ENCODE measurements at places on chromosomes 6 and 20. TPM values are rescaled to one million over a fixed set of nuclear protein-coding genes. Genes with fewer than 3 reads are reported as not detected.

DNA sequence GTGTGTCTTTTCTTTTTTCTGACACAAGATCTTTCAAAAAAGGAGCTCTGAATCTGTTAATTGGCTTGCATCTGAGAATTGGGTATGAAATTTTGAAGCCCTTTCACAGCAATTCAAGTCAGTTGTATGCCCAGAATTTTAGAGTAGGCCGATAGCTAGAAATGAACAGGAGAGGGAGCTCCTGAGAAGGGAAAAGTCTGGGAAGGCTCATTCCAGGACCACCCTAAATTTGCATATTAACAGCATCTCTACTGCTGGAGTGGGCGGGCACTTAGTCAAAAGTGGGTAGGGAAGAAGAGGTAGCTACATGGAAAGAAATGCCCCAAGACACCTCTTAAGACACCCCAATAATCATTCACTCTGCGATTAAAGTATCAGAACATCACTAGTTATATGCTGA lies 928.3 kb downstream of the TBC1D32 start:
- DNase-seq: no peak

GRCh38 chr20:23668477-23668951 lies 20.3 kb downstream of the CST4 start:
- peak; percentile 66 for DNase-seq

DNA sequence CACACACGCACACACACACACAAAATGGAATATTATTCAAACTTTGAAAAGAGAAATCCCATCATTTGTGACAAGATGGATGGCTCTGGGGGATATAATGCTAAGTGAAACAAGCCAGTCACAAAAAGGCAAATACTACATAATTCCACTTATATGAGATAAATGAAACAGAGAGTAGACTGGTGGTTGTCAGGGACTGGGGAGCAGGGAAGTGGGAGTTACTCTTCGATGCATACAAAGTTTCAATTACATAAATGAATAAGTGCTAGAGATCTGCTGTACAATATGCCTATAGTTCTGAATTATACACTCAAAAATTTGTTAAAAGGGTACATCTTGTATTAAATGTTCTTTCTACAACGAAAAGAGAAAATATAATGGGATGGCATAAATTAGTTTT lies 58.1 kb upstream of the PLN start:
- peak; percentile 27 for DNase-seq

GRCh38 chr6:75353644-75354043 lies 69.1 kb upstream of the TMEM30A start:
- no peak for DNase-seq

- no peak for DNase-seq
These were observed 761.7 kb upstream of the FLRT3 start for GRCh38 chr20:15099130-15099529.

- DNase-seq: no peak
These were observed 423.2 kb downstream of the RFPL4B start for GRCh38 chr6:112770308-112770707.

DNA sequence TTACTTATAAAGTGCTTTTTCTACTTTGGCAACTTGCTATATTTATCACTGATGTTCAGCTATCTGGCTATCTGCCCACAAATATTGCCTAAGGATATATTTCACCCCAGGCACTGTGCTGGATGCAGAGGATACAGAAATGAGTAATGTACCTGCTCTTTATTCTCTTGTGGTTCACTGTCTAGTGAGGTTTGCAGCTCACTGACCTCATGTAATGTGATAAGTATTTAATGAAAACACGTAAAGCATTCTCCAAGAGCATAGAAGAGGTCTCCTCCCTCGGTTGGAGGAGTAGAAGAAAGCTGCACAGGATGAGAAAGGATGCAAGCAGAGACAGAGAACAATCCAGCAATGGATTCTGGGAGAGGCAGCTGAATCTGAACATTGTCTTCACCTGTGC lies 610.7 kb downstream of the CBLN4 start:
- DNase-seq: no peak

- DNase-seq: no peak
These were observed 182.6 kb downstream of the ERMARD start for GRCh38 chr6:169933839-169934698.

DNA sequence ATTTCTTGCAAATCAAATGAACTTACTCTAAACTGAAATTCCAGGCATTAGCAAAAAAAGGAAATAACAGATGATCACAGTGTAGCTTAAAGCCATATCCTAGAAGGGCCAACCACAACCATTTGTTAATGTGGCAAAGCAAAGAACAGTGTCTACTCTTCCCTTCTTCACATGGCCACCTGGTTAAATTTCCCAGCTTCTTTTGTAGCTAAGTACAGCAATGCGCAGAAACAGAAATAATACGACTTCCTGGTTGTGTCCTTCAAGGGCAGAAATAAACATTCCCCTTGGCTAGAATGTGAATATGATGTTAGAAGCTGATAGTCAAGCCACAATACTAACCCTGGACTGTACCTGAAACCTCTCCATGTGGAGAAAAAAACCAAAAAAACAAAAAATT lies 9.6 kb downstream of the SNX3 start:
- no peak for DNase-seq

GRCh38 chr20:23072892-23073586 lies 13.1 kb downstream of the CD93 start:
- no peak for DNase-seq

- DNase-seq: peak; percentile 25
These were observed 194.9 kb downstream of the KIF6 start for GRCh38 chr6:39530201-39530759.

DNA sequence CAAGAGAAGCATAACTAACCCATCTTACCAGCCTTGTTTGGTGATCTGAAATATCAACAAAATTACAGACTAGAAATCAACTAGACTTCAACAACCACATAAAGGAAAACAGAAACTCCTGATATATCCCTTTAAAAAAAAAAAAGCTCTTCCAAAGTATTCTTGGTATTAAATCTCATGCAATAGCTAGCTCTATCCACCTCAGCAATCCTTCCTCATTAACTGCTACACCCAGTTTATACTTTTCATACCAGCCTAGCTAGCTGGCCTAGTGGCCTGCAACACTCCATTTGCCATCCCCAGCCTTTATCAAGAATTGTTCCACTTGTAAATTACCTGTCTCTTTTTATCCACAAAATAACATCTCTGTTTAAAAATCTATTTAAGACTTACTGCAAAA lies 69.0 kb downstream of the BACH2 start:
- no peak for DNase-seq

- DNase-seq: no peak
These were observed 69.7 kb upstream of the PMEPA1 start for GRCh38 chr20:57779401-57780003.

- no peak for DNase-seq
These were observed 357.8 kb downstream of the MAFB start for GRCh38 chr20:40331249-40331648.

DNA sequence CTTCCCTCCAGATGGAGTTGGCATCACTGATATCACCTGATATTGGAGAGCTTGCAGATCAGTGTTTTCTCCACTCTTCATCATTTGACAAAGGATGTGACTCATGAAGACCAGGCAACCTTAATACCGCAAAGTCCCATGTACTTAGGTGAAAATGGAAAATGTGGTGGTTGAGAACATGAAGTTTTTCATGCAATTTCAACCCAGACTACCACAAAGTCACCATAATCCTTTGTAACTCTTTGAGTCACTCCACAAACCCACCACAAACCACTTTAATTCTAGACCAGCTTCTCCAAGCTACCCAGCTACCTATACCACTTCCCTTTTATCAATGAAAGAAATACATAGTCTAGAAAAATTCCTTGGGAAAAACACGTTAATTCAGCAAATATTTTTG lies 7.1 kb downstream of the NHLRC1 start:
- peak; percentile 8 for DNase-seq

DNA sequence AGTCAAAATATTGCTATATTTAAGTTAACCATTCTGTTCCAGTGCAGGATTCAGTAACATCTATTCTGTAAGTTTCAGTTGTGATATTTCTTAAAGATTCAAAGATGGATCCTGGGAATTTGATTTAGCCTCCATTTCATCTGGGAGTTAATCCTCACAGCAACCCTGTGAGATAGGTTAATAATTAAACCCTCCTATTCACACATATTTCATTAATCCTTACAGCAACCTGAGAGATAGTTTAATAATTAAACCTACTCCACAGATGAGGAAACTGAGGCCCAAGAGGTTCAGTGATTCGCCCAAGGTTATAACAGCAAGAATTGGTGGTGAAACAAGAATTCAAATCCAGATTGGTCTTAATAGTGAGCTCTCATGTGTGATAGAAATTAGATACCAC lies 10.9 kb upstream of the ZBTB2 start:
- no peak for DNase-seq

DNA sequence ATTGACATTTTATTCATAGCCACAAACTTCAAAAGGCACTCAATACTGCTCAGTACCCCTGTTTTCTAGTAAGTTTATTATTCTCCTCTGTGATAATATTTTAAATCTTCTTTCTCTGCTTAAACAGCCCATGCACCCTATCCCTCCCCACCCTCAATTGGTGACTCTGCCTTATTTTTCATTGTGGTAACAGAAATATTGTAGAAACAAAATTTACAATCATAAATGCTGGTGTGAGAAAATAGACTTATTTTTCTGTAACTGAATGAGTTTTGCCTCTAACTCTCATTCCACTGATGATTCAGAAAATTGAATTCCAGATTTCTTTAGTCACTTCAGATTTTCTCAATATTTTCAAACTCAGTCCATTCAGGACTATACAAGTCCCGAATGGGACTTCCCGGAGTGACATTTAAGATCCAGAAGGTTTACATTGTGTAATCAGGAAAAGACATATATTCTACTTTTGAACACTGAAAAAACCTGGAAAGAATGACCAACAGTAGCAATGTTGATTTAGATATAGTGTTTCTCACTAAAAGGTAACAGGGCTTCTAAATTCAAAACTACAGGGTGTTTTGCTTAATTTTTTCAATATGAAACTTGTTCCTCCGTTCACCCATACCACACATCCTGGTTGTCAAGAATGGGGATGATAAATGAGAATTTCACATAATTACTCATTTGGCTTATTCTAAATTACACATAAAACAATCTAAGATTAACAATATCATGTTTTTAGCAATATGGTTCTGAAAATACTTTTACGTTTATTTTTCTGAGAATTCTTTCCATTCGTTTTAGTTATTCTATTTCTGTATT lies 34.8 kb upstream of the UST start:
- DNase-seq: no peak

DNA sequence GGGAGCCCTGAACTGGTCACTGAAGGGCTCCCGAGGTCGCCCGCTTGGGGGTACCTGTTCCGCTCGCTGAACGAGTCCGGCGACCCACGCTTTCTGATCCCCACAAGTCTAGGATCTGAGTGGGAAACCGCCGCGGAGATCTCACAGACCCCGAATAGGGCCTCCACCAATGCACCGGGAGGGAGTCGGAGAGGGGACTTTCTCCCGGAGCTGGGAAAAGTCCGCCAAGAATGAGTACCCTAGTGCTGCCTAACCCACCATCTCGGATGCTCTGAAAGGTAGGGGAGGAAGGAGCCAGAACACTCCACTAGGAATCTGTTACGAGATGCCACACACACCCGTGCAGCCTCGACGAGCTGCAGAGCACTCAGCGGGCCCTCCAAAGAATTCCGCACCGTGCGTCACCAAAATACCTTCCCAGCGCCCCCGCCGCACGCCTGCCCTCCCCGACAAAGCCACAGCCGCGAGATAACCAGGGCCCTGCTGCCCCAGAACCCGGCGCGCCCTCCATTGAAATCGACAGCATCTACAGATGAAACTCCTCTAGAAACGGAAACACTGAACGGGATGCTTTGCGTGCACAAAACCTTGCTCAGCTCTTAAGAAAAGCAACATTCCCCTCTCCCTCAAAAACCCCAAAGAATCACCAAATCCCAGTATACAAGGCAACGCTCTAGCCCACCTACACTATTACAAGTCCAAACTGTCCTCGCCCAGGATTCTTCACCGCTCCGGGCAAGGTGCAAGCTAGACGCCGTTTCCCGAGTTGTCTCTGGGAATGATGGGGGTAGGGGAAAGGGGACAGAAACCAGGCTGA lies 686 bp downstream of the COL12A1 start:
- DNase-seq: peak; percentile 37

DNA sequence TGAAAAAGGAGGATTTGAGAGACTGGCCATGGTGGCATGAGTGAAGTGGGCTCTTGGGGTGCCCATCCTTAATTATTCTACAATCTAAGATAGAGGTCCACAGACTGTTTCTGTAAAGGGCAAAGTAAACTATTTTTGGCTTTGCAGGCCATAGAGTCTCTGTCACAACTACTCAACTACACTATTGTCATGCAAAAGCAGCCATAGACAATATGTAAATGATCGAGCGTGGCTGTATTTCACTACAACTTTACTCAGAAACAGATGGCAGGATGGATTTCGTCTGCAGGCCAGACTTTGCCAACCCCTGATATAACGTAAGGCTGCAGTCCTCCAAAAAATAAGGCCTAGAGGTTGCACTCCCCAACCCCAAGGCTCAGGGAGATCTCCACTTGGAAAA lies 58.2 kb upstream of the NAA20 start:
- no peak for DNase-seq

- DNase-seq: no peak
These were observed 89.4 kb downstream of the SLC24A3 start for GRCh38 chr20:19301843-19302242.

GRCh38 chr6:163404825-163405265 lies 9.7 kb upstream of the QKI start:
- DNase-seq: no peak

DNA sequence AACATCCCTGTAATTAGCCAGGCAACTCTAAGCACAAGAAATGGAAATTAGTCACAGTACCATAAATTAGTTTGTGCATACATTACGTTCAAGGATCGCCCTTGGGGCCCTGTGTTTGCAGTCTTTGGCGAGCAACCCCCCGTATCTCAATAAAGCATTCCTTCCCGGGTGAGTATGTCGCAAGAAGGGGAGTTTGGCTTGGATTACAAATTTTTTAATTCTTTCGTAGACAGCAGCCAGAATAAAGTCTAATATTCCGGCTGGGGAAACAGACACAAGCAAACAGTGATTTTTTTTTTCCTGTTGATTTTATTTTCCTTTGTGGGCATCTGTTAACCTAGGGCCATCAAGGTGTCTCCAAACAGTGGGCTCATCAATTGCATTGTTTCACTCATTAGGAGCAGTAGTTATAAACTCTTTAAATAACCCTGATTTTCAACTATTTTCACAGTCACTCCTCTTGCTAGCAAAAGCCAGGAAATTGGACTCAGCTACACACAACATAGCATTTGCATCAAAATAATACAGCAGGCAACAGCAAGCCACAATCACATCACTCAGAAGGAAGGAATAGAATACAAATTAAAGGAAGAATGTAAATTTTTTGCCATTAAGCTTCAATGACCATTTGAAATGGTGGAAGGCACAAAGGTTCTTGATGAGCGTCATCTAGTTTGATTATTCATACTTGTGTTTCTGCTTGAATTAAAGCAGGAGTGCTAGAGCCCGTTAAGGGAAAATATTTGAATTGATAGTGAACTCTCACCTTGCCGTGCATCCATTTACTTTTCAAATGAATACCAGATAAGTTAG lies 85.3 kb downstream of the LINC00237 start:
- no peak for DNase-seq

Gene SPATS1
- not detected for total RNA-seq

Gene CARMIL1
- total RNA-seq: 4.9 TPM

Gene SFTA2
- total RNA-seq: not detected

Gene SIRPA
- total RNA-seq: not detected

Gene RNF182
- total RNA-seq: not detected

Gene RIMS4
- total RNA-seq: not detected

Gene PSMB8
- 338 TPM for total RNA-seq

Gene CHRNA4
- not detected for total RNA-seq

Gene SMLR1
- not detected for total RNA-seq

Gene CRIP3
- 1.8 TPM for total RNA-seq

Gene TEAD3
- 1.4 TPM for total RNA-seq

Gene CTSZ
- total RNA-seq: 26.6 TPM

Gene NMBR
- total RNA-seq: not detected

Gene SIM1
- total RNA-seq: not detected

Gene RBPJL
- total RNA-seq: not detected

Gene ETV7
- 2.4 TPM for total RNA-seq

Data from activated CD4-positive, alpha-beta T cell treated with anti-CD3 and anti-CD28 coated beads for 36 hours (primary cell).